ENCODE measurements at places on chromosomes 5 and 9.
A peak's percentile ranks its signal among the peaks of the same experiment; 100 is the strongest.

GRCh38 chr5:25190521-25191000 is 545.8 kb upstream of the CDH10 start:
- DNase-seq, result no peak

- DNase-seq, result no peak
Observed at GRCh38 chr9:131366761-131367401, 27.0 kb upstream of the PRRC2B start.

- no peak for DNase-seq
Observed at GRCh38 chr5:9069650-9070049, 476.2 kb downstream of the SEMA5A start.

- DNase-seq, result peak; percentile 63
Observed at GRCh38 chr9:5510360-5510931, at the start of gene PDCD1LG2. TSS of gene PDCD1LG2 (plus strand) at chr9:5510531. CDS start at chr9:5522547, 12,016 bp downstream.

DNA sequence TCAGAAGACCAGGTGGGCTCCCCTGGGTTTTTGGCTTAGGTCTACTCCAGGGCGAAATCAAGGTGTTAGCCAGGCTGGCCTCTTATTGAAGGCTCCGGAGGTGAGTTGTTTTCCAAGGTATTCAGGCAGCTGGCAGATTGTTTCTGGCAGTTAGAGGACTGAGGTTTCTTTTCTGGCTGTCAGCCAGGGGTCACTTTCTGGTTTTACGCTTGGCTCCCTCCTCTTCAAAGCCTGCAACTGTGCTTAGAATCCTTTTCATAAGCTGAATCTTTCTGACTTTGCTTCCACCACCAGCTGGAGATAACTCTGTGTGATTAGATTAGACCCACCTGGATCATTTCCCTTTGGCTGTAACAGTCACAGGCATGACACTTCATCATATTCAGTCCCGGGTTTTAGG is 24.6 kb downstream of the RFK start:
- no peak for DNase-seq

DNA sequence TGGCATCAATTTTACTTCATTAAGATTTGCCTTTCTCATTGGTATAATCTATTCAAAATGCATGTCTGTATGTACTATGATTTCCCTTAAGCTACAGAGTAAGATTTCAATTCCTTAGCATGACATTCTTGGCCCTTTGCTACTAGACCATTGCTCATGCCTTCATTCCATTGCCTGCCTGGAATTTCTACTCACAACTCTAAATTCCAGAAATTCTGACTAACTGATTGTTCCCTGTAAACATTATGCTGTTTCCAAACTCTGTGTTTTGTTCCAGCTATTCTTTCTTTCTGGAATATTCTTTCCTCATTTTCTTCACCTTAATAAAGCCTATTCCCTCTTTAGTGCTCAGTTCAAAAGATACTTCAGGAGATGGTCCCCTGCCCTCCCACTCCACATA is 568.8 kb upstream of the SEMA6A start:
- no peak for DNase-seq

DNA sequence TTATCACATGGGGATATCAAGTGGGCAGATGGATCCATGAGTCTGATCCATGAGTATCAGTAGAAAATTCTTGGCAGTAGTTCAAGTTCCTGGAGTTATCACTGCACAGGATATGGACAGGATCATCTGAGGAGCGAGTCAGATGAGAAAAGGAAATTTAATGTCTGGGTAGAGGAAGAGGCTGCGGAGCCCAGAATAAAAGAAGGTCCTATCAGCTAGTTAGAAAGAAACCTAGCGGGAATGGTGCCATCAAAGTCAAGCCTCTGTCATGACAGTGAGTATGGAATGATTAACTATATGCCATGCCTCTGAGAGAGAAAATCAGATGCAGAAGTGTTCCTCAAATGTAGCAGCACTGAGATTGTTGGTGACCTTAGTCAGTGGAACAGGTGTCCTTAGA is 248.1 kb downstream of the PIK3R1 start:
- no peak for DNase-seq

- no peak for DNase-seq
Observed at GRCh38 chr5:32228816-32229215, 54.7 kb upstream of the GOLPH3 start.

- no peak for DNase-seq
Observed at GRCh38 chr9:93043122-93043521, 15.4 kb upstream of the SUSD3 start.

DNA sequence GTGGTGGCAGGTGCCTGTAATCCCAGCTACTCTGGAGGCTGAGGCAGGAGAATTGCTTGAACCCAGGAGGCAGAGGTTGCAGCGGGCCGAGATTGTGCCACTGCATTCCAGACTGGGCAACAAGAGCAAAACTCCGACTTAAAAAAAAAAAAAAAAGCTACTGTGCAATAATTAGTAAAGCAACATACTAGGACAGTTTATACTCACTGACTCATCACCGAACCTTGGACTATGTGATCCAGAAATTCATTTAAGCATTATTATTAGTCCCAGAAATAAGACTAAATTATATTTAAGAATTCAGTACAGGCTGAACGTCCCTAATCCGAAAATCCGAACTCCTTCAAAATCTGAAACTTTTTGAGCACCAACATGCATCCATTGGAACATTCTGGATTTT is 37.8 kb downstream of the GOLPH3 start:
- no peak for DNase-seq

DNA sequence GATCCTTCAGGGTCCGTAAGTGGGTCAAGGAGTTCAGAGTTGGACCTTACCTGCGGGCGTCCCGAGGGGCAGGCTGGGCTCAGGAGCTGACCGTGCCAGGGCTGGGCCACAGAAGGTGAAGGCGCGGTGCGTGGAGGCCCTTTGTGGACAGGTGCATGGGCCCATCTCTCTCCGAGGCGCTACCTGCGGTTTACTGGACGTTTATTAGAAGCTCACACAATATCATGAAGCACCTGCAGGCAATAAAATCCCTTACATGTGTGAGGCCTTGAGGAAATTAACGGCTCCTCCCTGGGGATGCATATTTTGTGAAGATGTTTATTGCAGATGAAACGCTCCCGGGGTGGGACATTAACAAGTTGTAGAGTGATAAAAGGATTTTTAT is 79.8 kb upstream of the LMX1B start:
- no peak for DNase-seq

GRCh38 chr9:122846371-122846940 is 18.1 kb upstream of the PDCL start:
- DNase-seq, result no peak

DNA sequence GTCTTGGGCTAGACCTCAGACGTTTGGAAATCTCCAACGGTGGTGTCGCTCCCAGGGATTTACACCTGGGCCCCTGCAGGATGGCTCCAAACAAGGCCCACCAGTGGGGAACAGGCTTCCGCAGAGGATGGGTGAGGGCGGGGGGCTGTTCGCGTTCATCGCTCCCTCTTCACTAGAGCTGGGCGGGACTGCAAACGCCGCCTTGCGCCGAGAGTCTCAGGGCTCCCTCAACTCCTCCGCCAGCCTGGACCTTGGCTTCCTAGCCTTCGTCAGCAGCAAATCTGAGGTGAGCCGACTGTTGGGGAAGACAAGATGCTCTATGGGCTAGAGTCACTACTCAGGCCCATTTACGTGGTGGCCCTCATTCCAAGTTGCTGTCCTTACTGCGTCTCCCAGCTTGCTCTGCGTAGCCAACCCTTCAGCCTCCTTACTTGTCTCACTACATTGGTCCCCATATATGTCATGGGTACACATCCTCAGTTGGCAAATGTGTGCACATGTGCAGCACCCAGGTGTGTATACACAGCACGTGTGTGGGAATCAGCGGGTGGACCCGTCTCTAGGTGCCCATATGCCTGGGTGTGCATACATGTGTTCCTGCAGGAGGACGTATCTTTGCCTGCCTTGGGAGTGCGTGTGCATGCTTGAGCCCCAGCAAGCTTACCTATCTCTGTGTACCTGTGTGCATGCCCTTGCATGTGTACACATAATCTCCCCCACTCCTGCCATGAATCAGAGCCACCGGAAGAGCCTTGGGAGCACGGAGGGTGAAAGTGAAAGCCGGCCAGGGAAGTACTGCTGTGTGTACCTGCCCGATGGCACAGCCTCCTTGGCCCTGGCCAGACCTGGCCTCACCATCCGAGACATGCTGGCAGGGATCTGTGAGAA is 10.5 kb downstream of the RGS14 start:
- no peak for DNase-seq

- DNase-seq, result no peak
Observed at GRCh38 chr9:98150721-98151120, 31.7 kb upstream of the TRIM14 start.

DNA sequence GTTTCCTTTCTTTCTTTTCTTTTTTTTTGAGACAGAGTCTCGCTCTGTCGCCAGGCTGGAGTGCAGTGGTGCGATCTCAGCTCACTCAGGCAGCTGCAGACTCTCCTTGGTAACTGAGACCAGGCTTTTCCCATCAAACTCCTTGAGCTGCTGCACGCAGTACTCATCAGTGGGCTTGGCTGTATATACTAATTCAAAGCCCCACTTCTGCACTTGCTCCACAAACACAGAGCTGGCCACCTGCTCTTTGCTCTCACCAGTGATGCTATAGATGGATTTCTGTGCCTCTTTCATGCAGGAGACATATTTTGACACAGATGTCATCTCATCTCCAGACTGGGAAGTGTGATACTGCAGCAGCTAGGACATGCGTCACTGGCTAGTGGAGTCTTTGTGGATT is 252.7 kb downstream of the AP3B1 start:
- no peak for DNase-seq

DNA sequence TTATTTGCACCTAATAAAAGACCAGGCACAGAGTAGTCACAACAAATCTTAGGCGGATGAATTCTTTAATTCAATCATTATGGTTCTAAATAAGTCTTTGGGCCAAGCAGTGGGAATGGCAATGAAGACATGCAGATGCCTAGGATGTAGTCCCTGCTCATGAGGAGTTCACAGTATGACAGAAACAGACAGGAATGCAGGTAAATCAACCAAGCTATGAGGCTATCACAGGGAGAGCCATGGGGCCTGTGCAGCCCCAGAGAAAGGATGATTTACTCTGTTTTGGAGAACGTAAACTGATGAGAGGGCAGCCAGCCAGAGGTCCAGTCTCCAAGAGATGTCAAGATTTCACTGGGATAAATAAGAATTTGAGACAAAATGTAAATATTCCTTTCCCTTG is 129.4 kb downstream of the TRIM32 start:
- DNase-seq, result no peak

DNA sequence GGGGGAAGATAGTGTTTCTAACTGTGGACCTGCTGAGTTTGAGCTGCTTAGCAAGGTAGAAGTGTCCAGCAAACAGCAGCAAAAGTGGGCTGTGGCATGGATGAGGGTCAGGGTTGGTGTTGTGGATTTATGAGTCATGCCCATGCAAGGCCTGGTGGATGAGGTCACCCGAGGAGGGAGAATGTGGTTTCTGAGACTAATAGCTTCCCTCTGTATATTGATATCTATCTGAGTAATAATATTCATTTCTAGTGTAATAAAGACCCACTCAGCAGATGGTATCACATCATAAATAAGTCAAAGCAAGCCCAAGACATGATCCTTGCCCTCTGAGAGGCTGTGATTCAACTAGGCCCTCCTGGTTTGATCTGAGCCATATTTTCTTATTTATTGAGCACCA is 597.8 kb upstream of the CLINT1 start:
- DNase-seq, result no peak

GRCh38 chr9:13750061-13750460 is 470.6 kb upstream of the MPDZ start:
- no peak for DNase-seq

- DNase-seq, result no peak
Observed at GRCh38 chr5:171969288-171969880, 37.1 kb downstream of the FBXW11 start.

All from activated naive CD4-positive, alpha-beta T cell treated with anti-CD3 and anti-CD28 coated beads, Interleukin-2, amount 50 U/mL, for 16 hours (primary cell).